ENCODE measurements at places on chromosomes 1 and 21.
A peak's percentile ranks its signal among the peaks of the same experiment; 100 is the strongest.

- peak; percentile 97 for DNase-seq
Measured at GRCh38 chr1:67791686-67792085, 41.6 kb downstream of the GNG12 start.

- DNase-seq: no peak
Measured at GRCh38 chr1:33872683-33873082, 8.8 kb downstream of the HMGB4 start.

GRCh38 chr1:208235356-208235981 lies 8.7 kb downstream of the PLXNA2 start:
- no peak for DNase-seq

DNA sequence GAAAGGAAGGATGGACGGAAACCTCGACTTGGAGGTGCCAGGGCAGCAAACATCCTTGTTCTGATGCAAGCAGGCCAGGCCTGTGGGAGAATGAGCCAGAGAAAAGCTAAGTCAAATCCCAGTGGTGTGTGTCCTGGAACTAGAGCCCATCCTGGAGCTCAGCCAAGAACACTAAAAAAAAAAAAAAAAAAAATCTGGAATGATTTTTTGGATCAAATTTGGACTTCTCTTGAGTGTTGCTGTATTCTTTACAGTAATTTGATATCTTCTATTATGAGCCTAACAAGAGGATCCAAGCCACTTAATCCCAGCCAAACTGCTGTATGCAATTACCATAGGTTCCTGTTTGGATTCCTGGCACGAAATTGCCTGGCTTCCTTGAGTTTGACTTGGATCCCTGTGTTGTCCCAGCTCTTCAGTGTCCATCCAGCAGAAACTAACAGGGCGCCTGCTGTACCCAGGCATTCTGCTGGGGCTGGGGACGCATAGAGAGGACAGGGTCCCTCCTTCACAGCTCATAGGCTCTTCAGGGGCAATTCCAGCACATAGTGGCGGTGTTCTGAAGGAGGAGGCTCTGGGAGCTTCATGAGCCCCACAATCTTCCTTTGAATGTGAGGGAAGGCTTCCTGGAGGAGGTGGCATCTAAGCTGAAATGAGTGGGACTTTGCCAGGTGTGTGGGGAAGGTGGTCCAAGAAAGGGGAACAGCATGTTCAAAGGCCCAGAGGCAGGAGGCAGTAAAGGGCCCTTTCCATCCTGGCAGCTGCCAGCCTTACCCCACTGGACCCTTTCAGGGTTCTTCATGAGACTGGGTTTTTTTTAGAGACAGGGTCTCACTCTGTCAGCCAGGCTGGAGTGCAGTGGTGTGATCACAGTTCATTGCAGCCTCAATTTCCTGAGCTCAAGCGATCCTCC lies 24.7 kb downstream of the EPHX1 start:
- DNase-seq: peak; percentile 53

DNA sequence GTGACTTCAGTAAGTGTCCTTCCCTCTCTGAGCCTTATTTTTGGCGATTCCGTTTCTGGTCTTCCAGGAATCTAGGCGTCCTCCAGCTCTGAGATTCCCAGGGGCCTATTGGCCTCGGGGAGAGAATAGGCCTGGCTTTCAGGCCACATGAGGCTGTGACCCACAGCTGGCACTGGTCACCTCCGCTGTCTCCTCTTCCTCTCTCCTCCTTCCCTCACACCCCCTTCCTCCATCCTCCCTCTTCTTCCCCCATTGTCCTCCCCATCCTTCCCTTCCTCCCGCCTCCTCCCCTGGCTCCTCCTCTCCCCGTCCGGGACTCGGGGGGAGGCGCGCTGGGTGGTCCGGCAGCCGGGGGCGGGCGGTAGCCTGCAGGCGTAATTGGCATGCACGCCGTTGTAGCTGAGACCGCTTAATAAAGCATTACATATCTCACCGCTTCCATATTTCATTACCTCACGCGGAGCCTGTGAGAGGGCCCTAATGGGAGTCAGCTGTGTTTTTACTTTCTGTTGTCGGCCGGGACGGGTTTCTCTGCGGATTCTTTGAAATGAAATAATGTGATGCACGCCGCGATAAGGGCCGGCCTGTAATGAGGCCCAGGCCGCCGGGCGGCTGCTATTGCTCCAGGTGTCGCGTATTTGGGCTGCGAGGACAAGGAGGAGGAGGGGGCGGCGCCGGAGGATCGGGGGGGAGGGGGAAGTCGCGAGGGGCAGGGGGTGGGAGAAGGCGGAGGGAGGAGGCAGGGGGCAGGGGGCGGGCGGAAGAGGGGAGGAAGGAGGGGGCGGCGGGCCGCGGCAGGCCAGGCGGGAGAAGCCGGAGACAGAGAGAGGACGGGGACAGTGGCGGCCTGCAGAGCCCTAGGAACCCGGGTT lies 95.3 kb downstream of the FOXD2 start:
- DNase-seq: peak; percentile 84

DNA sequence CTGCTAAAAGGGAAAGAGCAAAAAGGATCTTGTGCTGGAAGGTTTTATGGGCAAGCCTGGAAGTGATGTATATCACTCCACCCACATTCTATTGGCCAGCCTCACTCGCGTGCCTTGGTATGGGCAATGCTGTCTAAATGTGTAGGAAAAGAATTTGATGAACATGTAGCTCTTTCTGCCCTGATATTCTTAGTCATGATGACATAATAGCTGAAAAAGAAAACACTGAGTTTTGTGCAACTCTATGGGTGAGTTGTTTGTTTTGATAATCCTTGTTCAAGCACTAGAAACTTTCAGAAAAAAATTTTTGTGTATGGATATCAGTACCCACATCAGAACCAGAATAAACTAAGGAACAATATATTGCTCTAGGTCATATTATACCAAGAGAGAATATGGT lies 231.5 kb upstream of the ST6GALNAC5 start:
- peak; percentile 50 for DNase-seq

DNA sequence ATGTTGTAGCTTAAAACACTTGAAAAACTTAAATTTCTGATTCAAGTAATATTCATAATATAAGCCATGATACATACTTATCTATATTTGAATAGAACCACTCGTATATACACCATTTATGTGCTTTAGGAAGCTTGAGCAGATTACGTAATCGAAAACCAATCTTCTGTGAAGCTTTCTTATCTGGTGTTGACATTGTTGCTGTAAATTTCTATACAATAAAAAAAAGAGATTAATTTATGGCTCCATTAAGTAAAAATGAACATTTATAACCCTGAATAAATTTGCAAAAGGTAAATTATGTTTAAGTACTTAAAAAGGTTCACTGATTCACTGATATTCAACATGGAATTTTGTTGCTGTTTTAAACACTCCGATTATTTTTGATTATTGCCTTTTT lies 21.4 kb downstream of the LIN9 start:
- DNase-seq: no peak

- DNase-seq: peak; percentile 43
Measured at GRCh38 chr1:1833916-1834325, 55.7 kb upstream of the NADK start.
